ENCODE measurements at places on chromosomes 11 and 22.

DNA sequence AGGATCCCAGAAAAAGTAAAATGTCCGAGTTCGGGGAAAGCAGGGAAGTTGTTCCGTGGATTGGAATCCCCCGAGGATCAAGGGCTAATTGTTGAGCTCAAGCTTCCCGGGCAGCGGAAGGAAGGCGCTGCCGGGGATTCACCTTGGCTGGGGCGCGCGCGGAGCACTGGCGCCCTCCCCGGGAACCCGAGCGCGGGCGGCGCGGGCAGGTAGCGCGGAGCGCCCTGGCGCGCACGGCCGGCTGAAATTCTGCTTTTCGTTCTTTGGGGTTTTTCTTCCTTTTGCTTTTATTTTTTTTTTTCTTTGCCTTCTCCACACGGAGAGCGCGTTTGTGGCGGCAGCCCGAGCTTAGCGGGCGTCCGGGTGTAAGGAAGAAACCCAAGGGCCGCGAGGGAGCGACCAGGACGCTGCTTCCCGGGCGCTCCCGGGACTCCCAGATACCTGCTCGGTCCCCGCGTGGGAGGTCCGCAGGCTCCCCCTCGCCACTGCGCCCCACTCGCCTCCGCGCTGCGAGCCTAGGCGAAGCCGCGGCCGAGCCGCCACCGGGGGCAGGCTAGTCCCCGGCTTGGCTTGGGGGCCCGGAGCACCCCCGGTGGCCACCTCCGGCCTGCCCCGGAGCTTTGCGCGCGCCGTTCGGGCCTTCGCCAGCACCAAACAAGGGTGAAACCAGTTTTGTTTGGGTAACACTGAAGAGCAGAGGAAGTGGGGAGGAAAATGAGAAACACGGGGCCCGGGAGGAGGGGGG lies 4.8 kb upstream of the IGF2 start:
- no peak for DNase-seq

- DNase-seq: no peak
These were observed 12.5 kb upstream of the ELF5 start for GRCh38 chr11:34525888-34526657.

DNA sequence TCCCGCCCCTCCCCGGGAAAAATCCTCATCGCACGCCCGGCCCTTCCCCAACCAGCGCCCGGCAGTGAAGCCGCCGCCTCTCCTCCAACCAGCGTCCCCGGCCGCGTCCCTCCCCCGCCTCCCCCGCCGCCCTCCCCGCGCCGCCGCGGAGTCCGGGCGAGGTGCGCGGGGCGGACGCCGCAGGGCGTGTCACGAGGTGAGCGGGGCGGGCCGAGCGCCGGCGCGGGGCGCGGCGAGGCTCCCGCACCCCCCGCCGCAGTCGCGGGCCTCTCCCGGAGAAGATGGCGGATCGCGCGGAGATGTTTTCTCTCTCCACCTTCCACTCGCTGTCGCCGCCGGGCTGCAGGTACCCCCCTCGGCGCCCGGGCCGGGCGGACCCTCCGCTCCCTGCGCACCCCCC lies at the start of gene MAPK8IP2:
TSS of gene MAPK8IP2 (plus strand) at position 256 of the 400 bp plus-strand sequence. CDS start at position 282, 26 bp downstream.
- no peak for DNase-seq

DNA sequence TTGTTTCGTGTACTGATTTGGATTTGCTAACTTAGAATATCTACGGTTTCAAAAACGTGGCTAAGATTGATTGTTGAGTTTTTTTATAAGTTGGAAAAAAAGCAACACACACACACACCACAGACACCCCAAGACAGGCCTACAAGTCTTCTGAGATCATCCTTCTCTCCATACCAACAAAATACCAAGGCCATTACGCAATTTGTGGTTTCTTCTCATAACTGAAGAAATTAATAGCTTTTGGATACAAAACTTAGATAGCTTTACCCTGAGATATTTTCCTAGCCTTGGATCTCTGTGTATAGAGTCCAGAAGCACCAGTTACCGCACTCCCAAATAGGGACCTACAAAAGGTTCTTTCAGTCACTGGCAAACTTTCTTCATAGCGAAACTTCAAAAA lies 113.6 kb downstream of the SIK3 start:
- no peak for DNase-seq

DNA sequence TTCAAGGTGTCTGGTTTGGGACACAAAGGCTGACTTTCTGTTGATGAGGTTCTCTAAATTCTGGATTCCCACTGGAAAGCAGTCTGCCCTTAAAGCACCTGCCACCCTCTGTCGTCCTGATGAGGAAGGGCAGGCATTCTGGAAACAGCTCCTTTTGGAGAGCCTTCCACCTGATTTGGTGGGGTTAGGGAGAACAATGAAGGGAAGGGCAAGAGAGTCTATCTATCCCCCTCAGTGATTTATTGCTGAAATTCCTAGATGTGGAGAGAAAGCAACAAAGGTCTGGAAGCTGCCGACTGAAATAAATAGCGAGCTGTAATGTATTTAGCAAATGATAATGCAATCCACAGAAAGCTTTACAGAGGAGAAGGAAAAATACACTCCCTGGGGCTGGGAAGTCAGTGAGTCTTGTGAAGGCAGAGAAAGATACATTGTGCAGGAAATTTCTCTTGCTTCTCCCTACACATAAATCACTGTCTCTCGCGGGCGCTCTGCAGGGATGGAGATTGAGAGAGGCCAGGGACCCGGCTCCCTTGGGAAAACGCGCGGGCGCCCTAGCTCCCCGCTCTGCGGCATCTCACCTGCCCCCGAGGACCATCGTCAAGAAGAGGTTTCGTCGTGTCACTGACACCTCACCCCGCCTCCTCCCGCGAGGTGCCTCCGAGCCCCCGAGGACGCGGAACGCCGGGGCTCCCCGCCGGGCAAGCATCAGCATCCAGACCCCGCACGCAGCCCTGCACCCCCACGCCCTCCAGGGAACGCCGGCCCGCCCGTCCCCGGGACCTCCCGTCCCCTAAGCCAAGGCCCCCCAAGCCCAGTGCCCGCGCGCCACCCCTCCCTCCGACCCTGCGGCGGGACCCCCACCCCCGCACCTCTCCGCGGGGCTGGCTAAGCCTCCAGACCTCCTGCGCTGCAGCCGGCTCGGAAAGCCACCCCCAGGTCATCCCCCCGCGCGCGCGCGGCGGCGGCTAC lies 673 bp downstream of the CDON start:
- DNase-seq: no peak

DNA sequence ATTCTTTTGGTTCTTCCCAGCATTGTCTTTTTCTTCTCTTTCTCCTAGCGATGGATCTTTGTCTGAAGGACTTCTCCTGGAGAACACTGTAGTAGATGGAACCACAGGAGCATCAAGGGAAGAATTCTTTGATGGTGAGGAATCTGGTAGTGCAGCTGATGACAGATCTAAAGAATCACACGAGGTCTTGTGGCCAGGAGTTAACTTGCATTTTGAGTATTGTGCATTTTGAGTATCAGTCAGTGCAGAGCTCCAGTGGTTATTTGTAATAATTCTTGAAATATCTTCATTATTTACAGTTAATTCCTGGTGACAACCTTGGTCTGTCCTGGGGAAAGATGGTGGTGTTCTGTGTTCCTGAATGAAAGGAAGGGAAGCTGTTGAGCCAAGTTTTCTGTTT lies 14.5 kb upstream of the POGLUT3 start:
- no peak for DNase-seq

DNA sequence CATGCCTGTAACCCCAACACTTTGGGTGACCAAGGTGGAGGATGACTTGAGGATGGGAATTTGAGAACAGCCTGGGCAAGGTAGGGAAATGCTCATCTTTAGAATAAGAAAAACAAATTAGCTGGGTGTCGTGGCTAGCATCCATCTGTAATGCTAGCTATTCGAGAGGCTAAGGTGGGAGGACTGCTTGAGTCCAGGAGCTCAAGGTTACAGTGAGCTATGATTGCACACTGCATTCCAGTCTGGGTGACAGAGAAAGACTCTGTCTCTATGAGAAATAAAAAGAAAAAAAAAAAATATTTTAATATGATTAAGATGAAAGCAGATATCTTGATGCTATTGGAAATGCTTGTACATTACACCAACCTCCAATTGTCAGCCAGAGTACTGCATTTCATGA lies 28.6 kb upstream of the DDX10 start:
- no peak for DNase-seq
